ENCODE measurements at places on chromosomes 2 and 18.

GRCh38 chr18:27608742-27609141 lies 423.6 kb upstream of the CHST9 start:
- DNase-seq = no peak

- DNase-seq = no peak
These were observed 149.5 kb upstream of the DLX2 start for GRCh38 chr2:172252154-172252553.

- no peak for DNase-seq
These were observed 45.9 kb upstream of the REG3G start for GRCh38 chr2:78979380-78980151.

DNA sequence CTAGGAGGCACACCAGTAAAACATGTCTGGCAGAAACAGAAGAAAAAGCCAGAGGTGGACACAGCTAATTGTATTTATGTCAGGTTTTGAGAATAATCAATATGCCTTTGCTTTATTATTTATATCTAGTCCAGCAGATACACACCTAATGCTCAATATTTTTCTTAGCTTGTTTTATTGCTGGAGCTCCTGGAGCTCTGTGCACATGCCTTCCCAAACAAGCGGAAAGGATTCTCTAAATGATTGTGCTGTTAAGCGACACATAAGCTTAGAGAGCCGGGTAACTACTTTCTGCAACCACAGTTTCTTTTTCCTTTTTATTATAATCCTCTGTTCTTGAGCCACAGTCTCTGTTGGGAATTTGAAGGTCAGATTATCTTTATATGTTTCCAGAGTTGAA lies 177.3 kb upstream of the ST6GAL2 start:
- DNase-seq = no peak

DNA sequence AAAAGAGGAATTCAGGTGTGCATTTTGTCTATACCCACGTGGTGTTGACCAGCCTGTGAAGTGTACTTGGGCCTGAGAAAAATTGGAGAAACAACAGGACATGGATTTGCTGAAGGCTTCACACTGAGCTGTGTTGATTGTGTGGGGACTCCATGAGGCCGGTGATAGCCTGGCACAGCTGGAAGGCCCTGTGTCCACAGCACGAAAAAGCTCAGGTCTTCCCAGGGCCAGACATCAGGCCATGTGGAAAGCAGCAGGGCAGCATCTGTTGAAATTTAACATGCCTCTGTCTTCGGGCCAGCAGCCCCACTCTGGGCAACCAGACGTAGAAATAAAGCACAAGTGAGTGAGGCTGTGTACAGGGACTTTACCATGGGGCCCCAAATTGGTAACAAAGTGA lies 84.1 kb downstream of the HS6ST1 start:
- DNase-seq = no peak

- DNase-seq = no peak
These were observed 357.4 kb downstream of the RND3 start for GRCh38 chr2:150129921-150130575.

- DNase-seq = no peak
These were observed 43.4 kb downstream of the NMS start for GRCh38 chr2:100513650-100514049.

DNA sequence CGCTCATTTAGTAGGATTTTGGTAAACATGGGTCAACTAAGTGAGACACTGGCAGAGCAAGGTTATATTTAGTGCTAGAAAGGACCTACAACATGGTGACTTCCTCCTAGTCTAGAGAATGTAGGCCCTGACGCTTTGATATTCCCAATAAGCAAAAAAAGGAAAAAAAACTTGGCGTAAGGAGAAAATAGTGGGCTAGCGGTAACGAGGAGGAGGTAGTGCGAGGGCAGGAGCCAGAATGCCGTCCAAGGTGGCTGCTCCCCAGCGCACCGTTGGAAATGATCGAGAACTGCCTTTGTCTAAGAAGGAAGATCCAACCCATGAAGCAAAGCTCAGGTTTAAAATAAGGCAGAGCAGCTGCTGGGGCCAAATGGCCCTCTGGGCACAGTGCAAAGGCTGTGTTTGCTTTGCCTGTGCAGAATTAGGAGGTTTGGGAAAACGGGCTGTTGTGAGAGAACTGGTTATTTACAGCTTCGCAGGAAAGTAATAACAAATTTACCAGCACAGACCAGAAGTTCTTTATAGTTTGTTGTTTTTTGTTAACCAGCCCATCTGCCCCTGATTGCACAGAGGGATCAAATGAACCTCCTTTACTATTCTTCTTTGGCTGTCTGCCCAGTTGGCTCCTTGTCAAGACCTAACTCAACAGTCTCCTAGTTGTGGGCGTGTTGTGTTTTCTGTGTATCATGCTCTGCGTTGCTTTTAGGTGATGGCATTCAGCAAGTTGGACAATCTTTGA lies 86.6 kb downstream of the ITGB1BP1 start:
- no peak for DNase-seq

DNA sequence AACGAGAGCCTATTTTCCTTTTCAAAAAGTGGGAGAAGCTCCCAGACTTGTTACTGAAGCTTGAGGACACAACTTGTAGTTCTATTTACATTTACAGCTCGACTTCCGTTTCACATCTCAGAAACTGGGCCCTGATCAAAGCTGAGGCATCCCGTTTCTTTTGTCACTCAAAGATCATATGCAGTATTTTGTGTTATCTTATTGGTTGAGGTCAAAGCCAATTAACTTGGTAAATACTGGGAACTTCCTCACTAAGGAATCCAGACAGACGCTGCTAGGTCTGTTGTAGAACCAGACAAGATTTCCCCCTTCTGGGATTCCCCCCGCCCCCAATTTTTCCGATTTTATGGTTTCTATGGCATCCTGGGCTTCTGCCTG lies 50.3 kb downstream of the TSN start:
- DNase-seq = no peak

- DNase-seq = no peak
These were observed 729.3 kb downstream of the DPP10 start for GRCh38 chr2:115171751-115172150.

GRCh38 chr2:8094526-8094925 lies 587.3 kb upstream of the ID2 start:
- no peak for DNase-seq

- no peak for DNase-seq
These were observed 56.2 kb upstream of the ROCK1 start for GRCh38 chr18:21167641-21168377.

DNA sequence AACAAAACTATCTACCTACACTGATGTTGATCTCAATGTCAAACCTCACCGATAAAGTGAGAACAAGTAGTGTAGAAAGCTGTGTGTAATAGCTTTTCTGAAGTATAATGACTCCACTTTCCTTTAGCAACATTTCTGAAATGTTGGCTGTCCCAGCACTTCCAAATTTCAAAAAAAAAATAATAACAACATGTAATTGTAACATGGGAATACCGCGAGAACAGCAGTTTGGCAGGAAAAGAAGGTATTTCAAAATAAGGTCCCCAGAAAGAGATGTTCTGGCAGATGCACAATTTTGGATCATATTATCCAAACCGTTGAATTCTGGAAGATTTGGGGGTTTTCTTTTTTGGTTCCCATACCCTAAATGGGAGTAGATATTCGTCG lies 352.0 kb downstream of the ARHGAP15 start:
- no peak for DNase-seq

DNA sequence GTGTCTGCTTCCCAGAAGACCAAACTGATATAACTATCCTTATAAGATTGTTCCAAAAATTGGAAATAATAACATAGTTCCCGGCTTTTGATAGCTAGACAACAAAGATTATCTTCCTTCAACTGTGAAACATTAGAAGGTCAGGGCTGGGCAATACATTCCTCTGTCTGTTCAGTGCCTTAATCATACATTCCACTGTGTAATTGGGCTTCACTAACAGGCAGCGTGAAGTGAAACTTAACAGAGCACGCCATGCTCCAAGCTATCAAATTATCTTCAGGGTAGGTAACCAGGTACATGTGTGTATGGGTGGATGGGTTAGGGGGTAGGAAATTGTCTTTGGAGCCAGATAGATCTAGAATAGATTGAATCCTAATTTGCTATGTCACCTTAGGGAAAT lies 23.5 kb upstream of the ARL5A start:
- DNase-seq = no peak

DNA sequence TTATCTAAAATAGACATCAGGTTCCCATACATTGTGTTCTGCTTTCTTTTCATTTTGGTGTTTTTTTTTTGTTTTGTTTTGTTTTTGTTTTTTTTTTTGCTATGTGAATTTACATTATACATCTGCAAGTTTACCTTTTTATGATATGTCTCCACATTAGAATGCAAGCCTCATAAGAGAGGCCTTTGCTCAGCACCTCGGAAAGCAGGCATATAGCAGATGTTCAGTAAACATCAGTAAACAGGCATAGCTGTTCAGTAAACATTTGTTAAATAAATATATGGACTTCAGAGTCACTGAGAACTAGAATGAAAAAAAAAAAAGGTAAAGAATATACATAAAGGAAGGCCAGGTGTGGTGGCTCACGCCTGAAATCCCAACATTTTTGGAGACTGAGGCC lies 405.3 kb downstream of the ERBB4 start:
- no peak for DNase-seq

DNA sequence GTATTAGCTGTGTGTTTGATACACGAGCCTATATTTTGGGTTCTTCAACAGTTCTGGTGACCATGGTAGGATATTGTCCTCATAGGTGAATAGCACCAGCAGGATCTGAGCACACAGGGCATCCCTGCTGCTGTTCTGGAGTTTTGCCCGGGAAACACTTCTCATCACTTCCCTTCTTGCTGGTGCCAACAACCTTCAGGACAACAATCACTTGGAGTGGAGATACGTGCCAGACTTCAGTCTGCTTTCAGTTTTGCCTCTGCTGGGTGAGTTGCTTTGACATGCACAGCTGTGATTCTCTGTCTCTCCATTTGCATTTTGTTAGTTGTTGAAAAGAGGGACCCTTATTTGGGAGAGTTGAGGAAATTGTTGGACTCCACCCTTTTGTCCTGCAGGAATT lies 1347.2 kb upstream of the DDX18 start:
- DNase-seq = no peak

DNA sequence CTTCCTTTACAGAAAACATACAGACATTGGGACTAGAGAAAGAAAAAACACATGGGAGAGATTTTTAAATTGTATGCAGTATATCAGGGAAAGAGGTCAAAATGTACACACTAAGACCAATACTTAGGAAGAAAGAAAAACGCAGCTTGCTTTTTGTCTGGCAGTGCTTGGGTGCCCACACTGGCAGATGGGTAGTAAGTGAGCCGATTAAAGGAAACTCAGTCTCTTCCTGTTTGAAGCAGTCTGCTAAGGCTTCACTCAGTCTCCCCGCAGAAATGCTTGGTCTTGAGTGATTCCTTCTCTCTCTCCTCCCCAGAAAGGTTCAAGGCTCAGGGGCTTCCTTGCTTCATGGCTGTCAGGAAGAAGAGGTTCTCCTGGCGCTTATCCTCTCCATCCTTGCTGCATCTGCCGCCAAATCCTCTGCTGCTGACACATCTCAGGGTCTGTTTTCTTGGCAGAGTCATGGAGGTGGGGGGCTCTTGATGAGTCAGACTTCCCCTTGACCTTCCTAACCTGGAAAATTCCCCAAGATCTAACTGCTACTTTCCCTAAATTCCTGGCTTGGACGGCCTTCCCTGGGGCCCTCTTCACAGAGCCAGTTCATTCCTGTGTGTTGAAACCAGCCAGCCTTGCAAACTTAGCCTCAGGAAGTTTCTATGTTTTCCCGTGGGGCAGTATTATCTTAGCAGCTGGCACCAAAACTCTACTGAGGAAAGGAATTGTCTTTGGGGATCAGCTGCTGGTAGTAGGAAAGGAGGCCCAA lies 10.5 kb upstream of the TMSB10 start:
- DNase-seq = no peak

- no peak for DNase-seq
These were observed 384.1 kb downstream of the ERBB4 start for GRCh38 chr2:212154477-212154878.

GRCh38 chr2:151931030-151931611 lies 102.9 kb upstream of the ARL5A start:
- no peak for DNase-seq

Data from CD4-positive, alpha-beta T cell (primary cell).